ENCODE measurements at places on chromosomes 7 and 10.

GRCh38 chr7:49488573-49488972 lies 284.9 kb upstream of the VWC2 start:
- no peak for DNase-seq

- no peak for DNase-seq
Observed at GRCh38 chr10:97065128-97065527, 120.6 kb downstream of the SLIT1 start.

DNA sequence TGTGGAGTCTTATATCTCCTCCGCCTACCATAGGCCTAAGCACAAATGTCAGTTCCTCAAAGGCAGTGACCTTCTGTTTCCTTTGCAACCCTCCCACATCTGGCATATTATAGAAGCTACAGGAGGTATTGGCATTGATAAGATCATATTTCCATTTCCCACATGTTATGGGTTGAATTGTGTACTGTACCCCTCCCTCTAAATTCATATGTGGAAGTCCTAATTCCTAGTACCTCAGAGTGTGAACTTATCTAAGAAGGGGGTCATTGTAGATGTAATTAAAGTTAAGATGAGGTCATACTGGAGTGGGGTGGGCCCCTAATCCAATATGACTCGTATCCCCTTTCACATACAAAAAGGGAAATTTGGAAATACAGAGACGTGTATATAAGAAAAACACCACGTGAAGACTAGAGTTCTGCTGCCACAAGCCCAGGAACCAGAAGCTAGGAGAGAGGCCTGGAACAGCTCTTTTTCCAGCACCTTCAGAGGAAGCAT lies 6.1 kb upstream of the LAMB4 start:
- DNase-seq, result no peak

DNA sequence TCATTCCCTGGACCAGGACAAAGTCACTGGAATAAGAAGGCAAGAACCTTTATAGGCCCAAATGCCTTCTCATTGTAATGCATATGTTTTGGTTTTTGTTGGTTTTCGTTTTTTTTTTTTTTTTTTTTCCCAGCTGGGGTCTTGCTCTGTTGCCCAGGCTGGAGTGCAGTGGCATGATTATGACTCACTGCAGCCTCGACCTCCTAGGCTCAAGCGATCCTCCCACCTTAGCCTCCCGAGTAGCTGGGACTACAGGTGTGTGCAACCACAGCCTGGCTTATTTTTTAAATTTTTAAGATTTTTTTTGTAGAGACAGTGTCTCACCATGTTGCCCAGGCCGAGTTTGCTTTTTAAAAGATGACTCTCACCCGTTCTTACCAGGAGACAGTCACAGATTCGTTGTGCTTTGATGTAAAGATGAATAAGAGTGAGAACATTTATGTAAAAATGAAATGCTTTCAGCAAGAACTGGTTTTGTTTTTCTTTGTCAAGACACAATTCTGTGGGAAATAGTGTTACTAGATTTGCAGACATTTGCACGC lies 7.6 kb downstream of the IQCE start:
- no peak for DNase-seq

DNA sequence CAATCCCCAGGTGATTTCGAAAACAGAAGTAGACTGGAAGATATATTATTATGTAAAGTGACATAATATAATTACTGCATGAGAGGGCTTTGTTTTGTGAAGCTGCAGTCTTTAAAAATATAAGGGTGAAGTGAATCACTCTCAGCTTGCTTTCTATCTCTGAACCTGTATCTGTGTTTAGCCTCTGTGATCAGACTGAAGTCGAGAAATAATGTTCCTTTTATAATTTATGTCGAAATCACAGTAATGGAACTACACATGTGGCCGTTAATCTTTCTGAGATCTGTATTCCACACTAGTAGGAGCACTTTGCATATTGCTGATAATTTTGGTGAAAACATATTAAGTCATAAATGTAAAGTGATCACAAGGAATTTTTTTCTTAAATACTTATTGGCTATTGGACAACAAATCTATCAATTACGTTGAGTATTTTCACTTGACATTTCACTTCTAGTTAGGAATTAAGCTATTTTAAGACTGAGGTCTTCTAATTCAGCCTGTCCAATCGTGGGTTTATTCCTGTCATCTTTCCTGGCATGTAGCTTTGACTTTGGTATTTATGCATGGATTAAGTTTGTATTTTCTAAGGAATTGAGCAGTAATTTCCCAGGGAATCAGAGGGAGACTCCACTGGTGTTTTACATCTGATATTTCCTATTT lies 268.2 kb upstream of the POT1 start:
- DNase-seq, result no peak

DNA sequence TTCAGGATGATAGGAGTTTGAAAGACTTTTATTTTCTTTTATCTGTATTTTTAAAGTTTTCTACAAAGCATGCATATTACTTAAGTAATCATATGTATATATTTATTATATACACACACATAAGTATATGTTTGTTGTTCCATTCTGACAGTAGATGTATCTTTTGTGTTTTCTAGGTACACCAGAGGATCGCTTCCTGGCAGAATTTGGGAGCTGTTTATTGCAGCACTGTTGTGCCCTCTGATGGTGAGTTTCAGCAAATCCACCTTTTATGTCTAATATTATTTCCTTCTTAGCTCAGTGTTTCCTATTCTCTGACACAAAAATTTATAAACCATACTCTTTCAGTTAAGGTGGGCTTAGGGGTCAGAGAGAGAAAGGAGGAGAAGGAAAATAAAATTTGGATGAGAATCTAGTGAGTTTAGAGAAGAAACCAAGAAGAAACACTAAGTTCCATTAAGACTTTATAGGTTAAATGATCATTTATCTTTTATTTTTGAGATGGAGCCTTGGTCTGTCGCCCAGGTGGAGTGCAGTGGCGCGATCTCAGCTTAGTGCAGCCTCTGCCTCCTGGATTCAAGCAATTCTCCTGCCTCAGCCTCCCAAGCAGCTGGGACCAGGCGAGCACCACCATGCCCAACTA lies 59.2 kb upstream of the OIT3 start:
- peak; percentile 3 for DNase-seq

GRCh38 chr10:75720157-75720556 lies 288.7 kb downstream of the LRMDA start:
- DNase-seq, result no peak

GRCh38 chr7:93178213-93178612 lies 30.0 kb upstream of the SAMD9L start:
- no peak for DNase-seq

GRCh38 chr7:79723833-79724618 lies 270.6 kb upstream of the MAGI2 start:
- no peak for DNase-seq

GRCh38 chr10:80988755-80989154 lies 451.1 kb downstream of the SH2D4B start:
- DNase-seq, result no peak

DNA sequence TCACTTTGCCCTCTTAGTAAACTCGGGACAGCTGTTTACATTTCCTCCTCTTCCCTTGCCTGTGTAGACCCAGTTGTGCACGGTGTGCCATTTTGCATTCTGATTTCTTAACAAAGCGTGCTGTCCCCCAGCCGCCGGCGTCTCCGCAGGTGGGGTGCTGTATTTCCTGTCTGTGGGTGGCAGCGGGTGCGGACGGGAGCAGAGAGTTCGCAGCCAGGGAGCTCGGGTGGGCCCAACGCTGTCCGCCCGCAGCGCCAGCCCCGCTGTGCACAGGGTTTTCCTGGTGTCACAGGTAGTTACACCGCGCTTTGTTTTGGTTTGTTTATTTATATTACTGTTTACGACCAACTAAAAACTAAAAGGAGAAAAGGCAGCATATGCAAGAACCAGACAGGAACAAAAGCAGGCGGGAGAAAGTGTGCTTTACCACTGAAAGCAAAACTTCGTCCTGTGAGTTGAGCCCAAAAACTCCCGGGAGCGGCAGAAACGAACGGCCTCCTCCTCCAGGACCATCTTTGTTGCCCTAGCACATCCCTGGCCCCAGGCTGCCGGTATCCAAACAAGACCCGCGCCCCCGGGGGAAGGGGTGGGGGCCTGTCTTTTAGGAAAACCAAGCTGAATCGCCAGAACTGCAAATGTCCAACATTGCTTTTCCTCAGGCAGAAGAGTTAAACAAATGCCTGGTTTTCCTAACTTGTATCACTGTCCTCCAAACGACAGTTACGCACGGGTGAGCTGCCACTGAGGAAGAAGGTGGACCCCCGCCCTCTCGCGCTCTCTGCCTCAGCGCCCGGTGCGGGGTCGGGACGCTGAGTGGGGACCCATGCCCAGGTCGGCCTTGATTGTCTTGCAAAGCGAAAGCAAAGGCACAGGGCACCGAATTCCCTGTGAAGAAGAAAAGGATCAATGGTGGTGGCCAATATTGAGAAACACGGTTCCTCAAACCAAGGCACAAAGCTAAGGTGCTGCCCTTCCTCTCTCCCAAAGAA lies 45.9 kb upstream of the DRGX start:
- no peak for DNase-seq

DNA sequence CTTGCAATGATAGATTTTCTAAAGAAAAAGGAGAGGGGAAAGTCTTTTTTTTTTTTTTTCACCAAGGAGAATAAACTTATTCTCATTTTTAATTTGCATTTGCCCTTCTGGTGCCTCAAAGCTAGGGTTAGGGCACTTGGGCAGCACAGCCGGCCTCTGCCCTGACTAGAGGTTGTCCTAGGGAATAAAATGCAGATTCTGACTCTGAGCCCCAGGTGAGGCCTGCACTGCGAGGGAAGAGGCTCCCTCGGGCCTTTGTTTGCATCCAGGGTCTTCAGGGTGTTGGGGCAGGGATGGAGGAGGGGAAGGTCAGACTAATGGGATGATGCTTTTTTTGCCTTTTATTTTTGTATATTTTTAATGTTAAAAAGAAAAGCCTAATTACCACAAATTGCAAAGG lies 7.8 kb downstream of the MYL7 start:
- DNase-seq, result no peak

GRCh38 chr10:62580396-62580795 lies 206.2 kb downstream of the ZNF365 start:
- no peak for DNase-seq

- DNase-seq, result no peak
Observed at GRCh38 chr10:124032971-124033886, 60.2 kb downstream of the CHST15 start.

DNA sequence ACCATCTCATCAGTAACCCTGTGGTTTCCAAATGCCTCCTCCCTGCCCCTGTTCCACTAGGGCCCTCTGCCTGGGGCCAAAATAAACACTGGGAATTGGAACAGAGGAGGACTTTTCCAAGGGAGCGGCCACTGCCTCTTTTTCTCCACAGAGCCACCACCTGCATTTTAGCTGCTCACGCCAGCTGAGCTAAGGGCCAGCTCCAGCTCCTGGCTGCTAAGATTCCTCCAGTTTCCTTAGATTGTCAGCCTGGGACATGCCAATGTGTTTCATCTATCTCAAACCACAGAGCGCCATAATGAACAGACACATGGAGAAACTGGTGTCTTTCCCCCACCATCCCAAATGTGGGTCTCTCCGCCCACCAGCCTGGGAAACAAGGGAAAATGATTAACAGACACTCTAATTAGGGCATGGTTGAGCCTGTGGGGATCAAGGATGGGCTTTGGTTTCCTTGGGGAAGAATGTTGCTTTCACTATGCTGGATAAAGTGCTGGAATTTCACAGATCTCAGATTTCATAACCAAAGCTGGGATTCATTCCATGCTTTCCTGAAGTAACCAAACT lies 52.2 kb downstream of the ASB13 start:
- no peak for DNase-seq

- DNase-seq, result no peak
Observed at GRCh38 chr7:87216701-87217508, 2.6 kb downstream of the TMEM243 start.

GRCh38 chr10:115129752-115130151 lies 36.6 kb downstream of the ATRNL1 start:
- DNase-seq, result no peak

- no peak for DNase-seq
Observed at GRCh38 chr10:60560451-60560850, 170.8 kb upstream of the ANK3 start.

DNA sequence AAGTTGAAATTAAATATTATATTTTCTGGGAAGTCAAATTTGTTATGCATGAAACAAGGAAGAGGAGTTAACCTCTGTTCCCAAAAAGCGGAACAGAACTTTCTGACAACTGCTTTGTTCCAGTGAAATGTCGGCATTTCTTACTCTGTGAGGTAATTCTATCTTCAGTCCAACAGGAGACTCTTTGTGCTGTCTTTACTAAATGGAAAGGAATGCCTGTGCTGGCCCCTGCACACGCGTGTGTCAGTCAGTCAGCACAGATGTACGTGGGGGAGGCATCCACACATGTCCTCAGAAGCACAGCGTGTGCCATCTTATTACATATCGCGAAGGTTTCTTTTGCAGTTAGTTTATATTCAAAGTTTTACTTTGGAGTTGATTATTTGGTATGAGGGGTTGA lies 37.5 kb downstream of the NET1 start:
- no peak for DNase-seq

DNA sequence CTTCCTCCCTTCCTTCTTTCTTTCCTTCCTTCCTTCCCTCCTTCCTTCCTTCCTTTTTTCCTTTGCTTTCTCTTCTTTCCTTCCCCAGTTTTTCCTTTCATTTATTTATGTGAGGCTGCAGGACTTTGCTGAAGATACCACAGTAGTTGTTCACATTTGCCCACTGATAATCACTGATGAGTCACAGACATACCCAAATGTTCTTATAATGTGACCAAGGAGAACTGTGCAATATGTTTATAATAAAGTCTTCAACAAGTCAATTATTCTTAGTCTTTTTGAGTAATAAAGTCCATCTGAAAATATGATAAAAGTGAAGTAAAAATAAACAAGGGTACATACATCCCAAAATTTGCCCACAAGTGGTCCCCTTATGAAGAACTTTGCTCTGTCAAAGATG lies 159.7 kb downstream of the GNAI1 start:
- DNase-seq, result no peak

GRCh38 chr10:63161592-63161991 lies 28.5 kb downstream of the NRBF2 start:
- no peak for DNase-seq

DNA sequence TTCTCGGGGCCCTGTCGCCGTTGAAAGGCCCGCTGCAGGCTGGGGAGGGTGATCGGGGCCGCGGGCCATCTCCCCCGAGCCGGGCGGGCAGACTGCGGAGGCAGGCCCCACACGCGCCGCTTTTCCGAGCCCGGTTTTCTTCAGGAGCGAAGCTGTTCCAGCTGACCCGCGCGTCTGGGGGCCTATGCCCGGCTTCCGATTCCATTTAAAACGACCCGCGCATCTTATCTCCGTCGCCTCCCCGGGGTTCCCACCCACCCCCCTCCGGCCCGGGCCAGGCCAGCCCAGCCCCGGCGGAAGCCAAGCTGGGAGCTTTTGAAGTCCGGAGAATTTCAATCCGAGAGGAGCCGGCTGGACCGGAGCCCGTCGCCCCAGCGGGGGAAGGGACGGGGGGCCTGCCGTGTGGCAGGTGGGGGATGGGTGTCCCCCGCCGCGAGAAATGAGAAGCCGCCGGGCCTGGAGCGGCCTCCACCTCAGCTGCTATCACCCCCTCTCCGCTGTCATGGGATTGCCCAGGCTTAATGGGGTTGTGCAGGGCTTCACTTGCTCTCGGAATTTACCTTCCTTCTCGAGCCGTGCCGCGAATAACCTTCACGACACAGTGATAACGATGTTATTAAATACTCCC lies 3.1 kb upstream of the EVX1 start:
- DNase-seq, result no peak
